ENCODE measurements at places on chromosomes 3 and 15. TPM values are rescaled to one million over a fixed set of nuclear protein-coding genes. Genes with fewer than 3 reads are reported as not detected.

Gene CHDH
- 0.49 TPM for total RNA-seq

DNA sequence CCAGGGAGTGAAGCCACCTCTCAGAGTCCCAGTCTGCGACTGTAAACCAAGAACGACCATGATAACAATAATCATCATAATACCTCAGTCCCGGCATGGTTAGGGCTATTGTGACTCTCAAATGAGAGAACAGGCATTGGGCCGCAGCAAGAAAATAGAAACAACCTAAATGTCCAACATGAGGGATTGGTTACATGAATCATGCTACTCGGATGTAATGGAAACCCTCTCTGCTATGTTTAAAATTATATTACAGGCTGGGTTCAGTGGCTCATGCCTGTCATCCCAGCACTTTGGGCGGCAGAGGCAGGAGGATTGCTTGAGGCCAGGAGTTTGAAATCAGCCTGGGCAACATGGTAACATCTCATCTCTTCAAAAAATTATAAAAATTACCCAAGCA lies 2.8 kb downstream of the CPN2 start:
- no peak for DNase-seq
- no peaks in the 10 kb centered on the region for H3K36me3 ChIP-seq
- no peak overlapping the region for H3K27ac ChIP-seq
- no peak overlapping the region for H3K4me3 ChIP-seq
- H3K27me3 ChIP-seq: no peaks in the 10 kb centered on the region
- H3K4me1 ChIP-seq: no peaks in the 10 kb centered on the region

Gene CFAP20DC
- total RNA-seq: 1.1 TPM

Gene NRROS
- total RNA-seq: not detected

- H3K27ac ChIP-seq: no peak overlapping the region
- no peaks in the 10 kb centered on the region for H3K4me1 ChIP-seq
- no peak overlapping the region for H3K4me3 ChIP-seq
- no peak for DNase-seq
- no peaks in the 10 kb centered on the region for H3K36me3 ChIP-seq
Measured at GRCh38 chr3:31505371-31506048, 27.2 kb upstream of the STT3B start.
